ENCODE measurements at places on chromosomes 11 and 22. TPM values are rescaled to one million over a fixed set of nuclear protein-coding genes. Genes with fewer than 3 reads are reported as not detected.
A peak's percentile ranks its signal among the peaks of the same experiment; 100 is the strongest.

GRCh38 chr11:78740199-78741071 lies 165.8 kb upstream of the NARS2 start:
- no peak for DNase-seq

DNA sequence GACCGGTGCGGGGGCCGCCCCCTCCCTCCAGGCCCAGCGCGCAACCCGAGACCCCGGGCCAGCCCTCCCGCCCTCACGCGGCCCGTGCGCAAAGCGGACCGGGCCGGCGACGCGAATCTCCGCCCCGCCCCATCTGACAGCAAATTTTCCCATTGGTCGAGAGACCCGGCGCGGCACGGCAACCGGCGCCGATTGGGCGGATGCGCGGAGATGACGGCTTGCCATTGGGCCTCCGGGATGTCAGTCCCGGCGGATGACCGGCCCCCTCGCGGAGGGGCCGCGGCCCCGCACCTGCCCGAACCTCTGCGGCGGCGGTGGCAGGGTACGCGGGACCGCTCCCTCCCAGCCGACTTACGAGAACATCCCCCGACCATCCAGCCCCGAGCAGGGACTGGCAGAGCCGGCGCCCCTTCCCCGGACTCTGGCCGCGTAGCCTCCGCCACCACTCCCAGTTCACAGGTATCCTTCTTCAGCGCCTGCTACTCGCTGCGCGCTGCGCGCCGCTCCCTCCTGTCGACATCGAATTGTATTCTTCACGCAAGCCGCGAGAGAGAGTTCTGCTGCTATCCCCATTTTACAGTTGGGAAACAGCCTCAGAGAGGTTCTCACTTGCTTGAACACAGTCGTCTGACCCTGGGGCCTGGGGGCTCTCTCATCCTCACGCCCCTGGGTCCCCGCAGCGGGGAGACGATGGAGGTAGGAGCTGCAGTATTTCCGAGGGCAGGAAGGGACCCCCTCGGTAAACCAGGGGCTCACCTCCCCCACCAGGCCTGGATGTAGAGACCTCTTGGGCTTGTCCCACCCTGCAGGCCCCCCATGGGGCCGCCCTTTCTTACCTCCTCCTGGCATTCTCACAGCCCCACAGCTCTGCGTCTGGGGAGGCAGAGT lies at the start of gene ARVCF:
Gene ARVCF (minus strand): TSS at position 90 of the 888 bp plus-strand sequence. CDS start 26,029 bp downstream, outside the sequence.
- DNase-seq, result peak; percentile 8

DNA sequence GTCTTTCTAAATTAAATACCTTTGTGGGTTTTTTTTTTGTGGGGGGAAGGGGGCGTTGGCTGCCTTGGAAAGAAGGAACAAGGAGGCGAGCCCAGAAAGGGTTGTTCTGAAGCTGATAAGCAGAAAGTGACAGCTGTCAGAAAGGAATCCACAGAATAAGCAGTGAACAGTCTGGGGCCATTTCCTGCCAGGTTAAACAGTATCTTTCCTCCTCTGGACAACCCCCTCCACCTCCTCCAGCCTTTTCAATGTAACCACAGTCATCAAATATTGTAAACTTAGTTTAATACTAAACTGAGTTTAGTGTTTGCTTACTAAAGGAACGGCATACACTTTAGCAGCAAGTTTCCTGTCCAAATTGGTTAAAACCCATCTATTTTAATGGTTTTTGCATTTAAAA lies 271.2 kb upstream of the SYN3 start:
- no peak for DNase-seq

GRCh38 chr22:42857845-42858481 lies 890 bp upstream of the ARFGAP3 start:
- no peak for DNase-seq

Gene YPEL4
- 0.26 TPM for polyA plus RNA-seq

Data from BJ (cell line).